ENCODE measurements at places on chromosomes 16 and 17. TPM values are rescaled to one million over a fixed set of nuclear protein-coding genes. Genes with fewer than 3 reads are reported as not detected.

Gene RRAD
- total RNA-seq, result 8.0 TPM

Gene ACE
- 2.6 TPM for total RNA-seq

Gene ABCA5
- total RNA-seq, result 88.8 TPM

Gene MARVELD3
- not detected for total RNA-seq

Gene TRPV3
- 0.98 TPM for total RNA-seq

Gene DHRS7C
- total RNA-seq, result not detected

Gene STH
- not detected for total RNA-seq

Gene CBFA2T3
- 0.88 TPM for total RNA-seq

Gene TNFRSF17
- total RNA-seq, result 0.98 TPM

Gene DPEP2
- total RNA-seq, result 7.7 TPM

Gene TERF2IP
- 68.2 TPM for total RNA-seq

Gene ANKFN1
- 4.1 TPM for total RNA-seq

Gene DPEP3
- not detected for total RNA-seq

Gene RAB26
- total RNA-seq, result 3.5 TPM

Gene KRTAP2-3
- total RNA-seq, result not detected

GRCh38 chr17:71677439-71677838 lies 443.4 kb upstream of the SOX9 start:
- no peak for DNase-seq
- no peaks in the 10 kb centered on the region for H3K27me3 ChIP-seq
- H3K4me1 ChIP-seq, result no peaks in the 10 kb centered on the region
- no peaks in the 10 kb centered on the region for H3K36me3 ChIP-seq
- H3K4me3 ChIP-seq, result no peak overlapping the region
- H3K27ac ChIP-seq, result no peak overlapping the region

- no peak overlapping the region for H3K27ac ChIP-seq
- no peak for DNase-seq
- no peaks in the 10 kb centered on the region for H3K27me3 ChIP-seq
- no peaks in the 10 kb centered on the region for H3K4me1 ChIP-seq
- no peaks in the 10 kb centered on the region for H3K36me3 ChIP-seq
Measured at GRCh38 chr16:6190776-6191175, 1093.2 kb upstream of the EEF2KMT start.

- H3K27me3 ChIP-seq, result peaks cover 4% of the 10 kb centered on the region
- no peak overlapping the region for H3K4me3 ChIP-seq
- no peaks in the 10 kb centered on the region for H3K36me3 ChIP-seq
- no peaks in the 10 kb centered on the region for H3K4me1 ChIP-seq
Measured at GRCh38 chr16:71628810-71629209, 2.8 kb downstream of the MARVELD3 start.

GRCh38 chr17:65750631-65751115 lies 189.2 kb upstream of the AXIN2 start:
- no peak for DNase-seq
- H3K4me3 ChIP-seq, result no peak overlapping the region
- H3K27ac ChIP-seq, result peak overlapping the region; percentile 40
- H3K27me3 ChIP-seq, result no peaks in the 10 kb centered on the region
- H3K4me1 ChIP-seq, result peaks cover 7% of the 10 kb centered on the region

DNA sequence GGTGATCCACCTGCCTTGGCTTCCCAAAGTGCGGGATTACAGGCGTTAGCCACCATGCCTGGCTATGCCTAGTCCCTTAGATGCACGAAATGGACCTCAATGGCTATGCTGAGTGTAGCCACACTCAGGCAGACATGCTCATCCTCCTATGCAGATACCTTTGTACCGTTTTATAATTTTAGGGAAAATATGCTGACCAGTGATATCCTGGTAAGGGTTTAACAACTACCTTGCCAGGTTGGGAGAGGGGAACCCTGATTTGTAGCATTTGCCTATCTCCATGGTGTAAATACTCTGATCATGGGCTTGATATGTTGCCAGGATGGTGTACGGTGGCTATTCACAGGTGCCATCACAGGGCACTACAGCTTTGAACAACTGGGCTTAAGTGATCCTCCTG lies 6.9 kb upstream of the SNF8 start:
- DNase-seq, result no peak
- no peak overlapping the region for H3K4me3 ChIP-seq
- H3K4me1 ChIP-seq, result no peaks in the 10 kb centered on the region
- no peaks in the 10 kb centered on the region for H3K36me3 ChIP-seq
- no peaks in the 10 kb centered on the region for H3K27me3 ChIP-seq
- no peak overlapping the region for H3K27ac ChIP-seq

GRCh38 chr17:36701429-36702099 lies 100.2 kb downstream of the MRM1 start:
- H3K4me1 ChIP-seq, result no peaks in the 10 kb centered on the region
- no peak overlapping the region for H3K4me3 ChIP-seq
- H3K27ac ChIP-seq, result no peak overlapping the region
- H3K27me3 ChIP-seq, result peaks cover 40% of the 10 kb centered on the region
- no peak for DNase-seq

DNA sequence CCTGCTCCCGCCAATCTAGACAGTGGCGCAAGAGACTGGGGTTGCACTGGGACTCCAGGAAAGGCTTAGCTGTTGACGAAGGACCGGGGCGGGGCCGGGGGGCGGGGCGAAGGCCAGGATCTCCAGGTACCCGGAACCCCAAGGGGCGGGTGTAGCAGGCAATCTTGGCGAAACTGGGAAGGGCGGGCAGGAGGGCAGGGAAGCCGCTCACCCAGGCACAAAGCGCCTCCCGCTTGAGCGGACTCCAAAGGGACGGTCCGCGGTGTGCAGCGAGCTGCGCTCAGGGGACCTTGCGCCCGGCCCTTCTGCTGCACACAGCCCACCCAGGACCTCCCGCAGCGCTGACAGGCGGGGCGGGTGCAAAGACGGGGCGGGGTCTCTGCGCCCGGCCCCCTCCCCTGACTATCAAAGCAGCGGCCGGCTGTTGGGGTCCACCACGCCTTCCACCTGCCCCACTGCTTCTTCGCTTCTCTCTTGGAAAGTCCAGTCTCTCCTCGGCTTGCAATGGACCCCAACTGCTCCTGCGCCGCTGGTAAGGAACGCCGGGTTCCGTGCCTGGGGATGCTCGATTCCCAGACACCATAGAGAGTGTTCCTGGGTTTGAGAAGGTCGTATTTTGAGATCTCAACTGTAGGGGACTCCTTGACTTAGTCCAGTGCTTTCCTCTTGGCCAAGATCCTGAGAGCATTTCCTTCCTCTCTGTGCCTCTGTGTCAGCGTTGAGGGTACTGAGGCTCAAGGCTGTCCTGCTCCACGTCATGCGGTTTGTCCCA lies at the start of gene MT1F:
Gene MT1F, plus strand, starts transcription at position 405 of the 772 bp plus-strand sequence. Its CDS starts 100 bp downstream, at position 505.
- peak within 1 kb of the TSS; percentile 80 for H3K27ac ChIP-seq
- DNase-seq, result peak; percentile 96
- peaks cover 3% of the 10 kb centered on the region for H3K4me1 ChIP-seq
- peak within 1 kb of the TSS; percentile 43 for H3K4me3 ChIP-seq
- no peaks in the 10 kb centered on the region for H3K36me3 ChIP-seq

GRCh38 chr16:56728980-56729734 lies 772 bp upstream of the NUP93 start:
- DNase-seq, result no peak
- H3K27me3 ChIP-seq, result no peaks in the 10 kb centered on the region
- no peaks in the 10 kb centered on the region for H3K36me3 ChIP-seq
- H3K4me3 ChIP-seq, result peak overlapping the region; percentile 73
- H3K4me1 ChIP-seq, result peaks cover 14% of the 10 kb centered on the region

DNA sequence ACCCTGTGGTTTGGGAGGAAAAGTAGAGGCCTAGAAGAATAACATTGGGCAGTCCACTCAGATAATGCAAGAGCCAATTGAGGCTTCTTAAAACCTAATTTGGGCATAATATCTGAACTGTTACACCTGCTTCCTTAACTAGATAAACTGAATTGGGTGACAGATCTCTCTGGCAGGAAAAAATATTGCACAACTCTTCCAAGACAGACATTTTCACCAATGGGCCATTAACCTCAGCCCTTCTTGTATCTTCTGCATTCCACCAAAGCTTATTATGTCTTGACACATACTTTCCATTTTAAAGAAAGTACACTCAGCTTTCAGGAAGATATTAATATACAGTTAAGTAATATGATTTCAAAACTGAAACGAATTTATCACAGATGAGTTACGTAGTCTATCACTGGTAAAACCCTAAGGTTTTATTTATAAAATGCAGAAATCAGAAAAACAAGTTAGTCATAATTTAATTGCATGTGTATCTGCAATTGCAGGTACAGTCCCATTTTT lies 79.9 kb upstream of the MON1B start:
- no peak overlapping the region for H3K4me3 ChIP-seq
- DNase-seq, result no peak
- H3K4me1 ChIP-seq, result no peaks in the 10 kb centered on the region

DNA sequence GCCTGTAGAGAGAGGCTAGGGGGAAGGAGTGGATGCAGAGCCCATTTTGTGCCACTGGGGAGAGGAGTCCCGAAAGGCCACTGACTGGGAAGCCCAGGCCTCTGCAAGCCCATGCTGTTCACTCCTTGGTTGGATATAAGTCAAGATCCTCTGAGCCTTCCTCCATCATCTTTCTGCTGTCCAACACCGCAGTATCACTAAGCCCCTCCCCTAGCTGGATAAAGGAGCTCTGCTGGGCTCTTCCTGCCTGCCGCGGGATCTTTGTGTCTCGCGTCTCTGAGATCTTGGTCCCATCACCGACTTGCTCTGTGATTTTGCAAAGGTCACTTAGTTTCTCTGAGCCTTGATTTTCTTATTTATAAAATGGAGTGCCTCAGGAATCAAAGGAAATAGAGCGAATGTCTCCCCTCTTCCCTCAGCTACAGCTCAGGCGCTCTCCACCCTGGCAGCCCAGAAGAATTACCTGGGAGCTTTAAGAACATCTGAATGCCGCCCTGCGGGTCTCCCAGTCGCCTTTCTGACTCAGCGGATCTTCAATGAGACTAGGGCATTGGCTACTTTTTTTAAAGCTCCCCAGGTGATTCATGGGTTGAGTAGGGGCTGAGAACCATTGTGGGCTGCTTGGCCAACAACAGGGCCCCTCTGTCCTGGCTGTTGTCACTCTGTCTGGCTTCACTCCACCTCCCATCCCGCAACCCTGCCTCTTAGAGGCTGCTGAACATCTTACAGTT lies 25.2 kb upstream of the TMEM220 start:
- no peaks in the 10 kb centered on the region for H3K36me3 ChIP-seq
- H3K4me3 ChIP-seq, result no peak overlapping the region
- no peak for DNase-seq
- H3K4me1 ChIP-seq, result no peaks in the 10 kb centered on the region
- H3K27me3 ChIP-seq, result no peaks in the 10 kb centered on the region
- peak overlapping the region; percentile 40 for H3K27ac ChIP-seq

- H3K27ac ChIP-seq, result peak overlapping the region; percentile 76
- peak overlapping the region; percentile 26 for H3K4me3 ChIP-seq
- H3K36me3 ChIP-seq, result no peaks in the 10 kb centered on the region
- H3K4me1 ChIP-seq, result peaks cover 5% of the 10 kb centered on the region
Measured at GRCh38 chr17:41800601-41801373, 11.0 kb downstream of the P3H4 start.

GRCh38 chr17:2282297-2282873 lies 21.2 kb downstream of the SMG6 start:
- H3K4me3 ChIP-seq, result no peak overlapping the region
- no peak overlapping the region for H3K27ac ChIP-seq
- H3K27me3 ChIP-seq, result no peaks in the 10 kb centered on the region
- no peaks in the 10 kb centered on the region for H3K36me3 ChIP-seq
- no peaks in the 10 kb centered on the region for H3K4me1 ChIP-seq
- DNase-seq, result no peak

DNA sequence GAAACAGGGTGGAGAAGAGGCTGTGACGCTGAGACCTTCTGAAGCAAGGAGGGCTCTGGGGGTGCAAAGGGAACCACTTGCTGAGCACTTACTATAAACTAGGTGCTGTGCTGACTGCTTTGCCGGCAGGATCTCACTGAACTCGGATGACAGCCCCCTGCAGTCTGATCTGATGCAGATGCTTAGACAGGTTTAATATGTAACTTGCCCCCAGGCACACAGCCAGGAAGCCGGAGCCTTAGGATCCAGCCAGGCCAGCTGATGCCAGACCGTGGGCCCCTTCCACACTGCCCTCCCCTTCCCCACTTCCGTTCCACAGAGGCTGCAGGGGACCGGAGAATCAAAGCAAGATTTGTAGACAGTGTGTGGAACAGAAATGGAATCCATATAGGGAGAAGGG lies 23.1 kb downstream of the SPACA3 start:
- no peak overlapping the region for H3K4me3 ChIP-seq
- no peaks in the 10 kb centered on the region for H3K27me3 ChIP-seq
- H3K27ac ChIP-seq, result no peak overlapping the region
- H3K4me1 ChIP-seq, result no peaks in the 10 kb centered on the region
- no peaks in the 10 kb centered on the region for H3K36me3 ChIP-seq
- no peak for DNase-seq

DNA sequence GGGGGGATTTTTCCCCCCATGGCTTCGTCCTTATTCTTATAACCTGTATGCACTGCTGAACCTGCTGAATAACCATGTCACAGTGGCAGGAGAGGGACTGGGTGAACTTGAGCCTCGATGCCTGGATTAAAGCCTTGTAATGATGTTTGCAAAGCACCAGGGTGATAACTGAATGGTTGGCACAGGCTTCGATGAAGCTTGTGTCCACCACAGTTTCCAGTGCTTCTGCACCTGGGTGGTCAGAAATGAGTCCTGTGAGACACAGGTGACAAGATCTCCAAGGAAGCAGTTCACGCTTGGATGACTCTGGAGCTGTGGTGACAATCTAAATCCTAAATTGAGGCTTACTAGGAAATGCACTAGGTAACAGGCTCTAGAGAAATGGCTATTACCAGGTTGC lies 729.3 kb downstream of the MAF start:
- no peak overlapping the region for H3K27ac ChIP-seq
- DNase-seq, result no peak
- no peaks in the 10 kb centered on the region for H3K4me1 ChIP-seq
- no peaks in the 10 kb centered on the region for H3K36me3 ChIP-seq

- H3K27ac ChIP-seq, result peak overlapping the region; percentile 94
- H3K27me3 ChIP-seq, result no peaks in the 10 kb centered on the region
- H3K4me1 ChIP-seq, result no peaks in the 10 kb centered on the region
- DNase-seq, result peak; percentile 62
- no peaks in the 10 kb centered on the region for H3K36me3 ChIP-seq
Measured at GRCh38 chr16:88375996-88376834, 6.5 kb upstream of the ZNF469 start.

Data from breast epithelium (tissue), 4 donors.